ENCODE measurements at places on chromosomes 3 and 15.

- no peak for DNase-seq
Measured at GRCh38 chr3:114449271-114450007, 155.6 kb downstream of the TIGIT start.

GRCh38 chr15:77001966-77002365, 7.0 kb downstream of the PSTPIP1 start:
- DNase-seq, result no peak

DNA sequence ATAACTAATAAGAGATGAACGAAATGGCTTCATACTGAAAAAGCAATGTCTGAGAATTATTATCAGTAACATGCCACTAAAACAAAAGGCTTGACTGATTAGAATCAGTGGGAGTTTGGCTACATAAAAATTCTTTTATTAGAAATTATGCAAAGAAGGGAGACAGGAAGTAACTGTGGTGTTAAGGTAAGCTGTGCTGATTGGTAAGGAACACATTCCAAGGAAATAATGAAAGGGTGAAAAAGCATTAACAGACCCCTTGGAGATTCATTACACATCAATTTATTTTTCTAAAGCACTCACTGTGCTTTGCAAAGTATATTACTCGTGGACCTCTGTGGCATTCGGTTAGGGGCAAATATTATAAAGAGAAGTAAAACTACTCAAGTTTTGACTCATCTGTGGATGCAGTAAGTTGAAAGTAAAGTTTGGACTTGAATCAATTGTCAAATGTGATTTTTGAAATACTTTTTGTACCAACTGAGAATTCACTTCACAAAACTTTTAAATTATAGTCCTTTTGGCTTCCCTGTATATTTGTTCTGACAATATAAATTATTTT, 176.1 kb upstream of the ZPLD1 start:
- no peak for DNase-seq

- DNase-seq, result no peak
Measured at GRCh38 chr15:61444585-61444984, 215.5 kb upstream of the RORA start.

GRCh38 chr15:43799209-43799944, 643 bp downstream of the SERINC4 start:
- DNase-seq, result no peak

DNA sequence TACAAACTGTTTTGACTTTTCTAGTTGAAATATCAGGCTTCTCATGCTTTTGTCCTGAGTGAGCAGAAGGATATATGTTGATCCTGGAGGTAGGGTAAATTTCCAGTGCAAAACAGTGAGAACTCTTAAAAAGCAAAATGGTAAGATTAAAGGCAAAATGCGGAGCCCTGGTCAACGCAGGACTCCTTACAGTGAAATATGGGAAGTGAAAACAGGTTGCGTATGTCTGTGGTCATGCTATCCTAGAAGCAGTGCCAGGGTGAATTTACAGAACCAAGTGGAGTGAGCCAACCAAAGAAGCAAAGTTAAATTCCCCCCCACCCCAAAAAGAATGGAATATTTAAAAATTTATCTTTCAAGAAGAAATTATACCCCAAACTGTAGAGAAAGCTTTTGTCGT, 256.4 kb downstream of the NR2F2 start:
- no peak for DNase-seq

DNA sequence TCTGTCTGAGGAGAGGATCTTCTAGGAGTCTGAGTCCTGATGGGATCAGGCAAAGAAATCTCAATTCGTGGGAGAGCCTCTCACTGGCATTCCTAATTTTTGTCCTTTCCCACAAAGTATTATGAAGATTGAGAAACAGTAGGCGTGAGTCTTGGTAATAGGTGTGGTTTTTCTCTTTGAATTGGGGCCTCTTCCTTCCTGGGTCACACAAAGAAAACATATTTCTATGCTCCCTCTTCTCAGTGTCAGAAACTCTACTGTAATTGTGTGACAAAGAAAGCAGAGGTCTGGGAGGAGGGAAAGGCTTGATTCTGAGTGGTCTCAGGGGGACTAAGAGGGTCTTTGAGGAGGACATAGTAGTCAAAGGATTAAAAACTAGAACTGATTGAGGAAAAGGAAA, 6.0 kb downstream of the GABRR3 start:
- DNase-seq, result no peak

GRCh38 chr3:37603722-37604121, 258.0 kb upstream of the CTDSPL start:
- no peak for DNase-seq

Data from stimulated activated CD8-positive, alpha-beta memory T cell treated with anti-CD3 and anti-CD28 coated beads, Interleukin-12 subunit alpha, Interleukin-12 subunit beta, amount 100 ng/mL, for 4 hours (primary cell).